ENCODE measurements at places on chromosomes 11 and 22. TPM values are rescaled to one million over a fixed set of nuclear protein-coding genes. Genes with fewer than 3 reads are reported as not detected.

The NTM gene
- 0.06 TPM for total RNA-seq

The GPHA2 gene
- not detected for total RNA-seq

The HEPACAM gene
- not detected for total RNA-seq

The CELF1 gene
- 119 TPM for total RNA-seq

The TMEM191C gene
- 0.63 TPM for total RNA-seq

The OR56A1 gene
- total RNA-seq: not detected

The OR5AL1 gene
- not detected for total RNA-seq

The SLC16A8 gene
- not detected for total RNA-seq

Measured in bladder microvascular endothelial cell (primary cell).